ENCODE measurements at places on chromosomes 7 and 10.

DNA sequence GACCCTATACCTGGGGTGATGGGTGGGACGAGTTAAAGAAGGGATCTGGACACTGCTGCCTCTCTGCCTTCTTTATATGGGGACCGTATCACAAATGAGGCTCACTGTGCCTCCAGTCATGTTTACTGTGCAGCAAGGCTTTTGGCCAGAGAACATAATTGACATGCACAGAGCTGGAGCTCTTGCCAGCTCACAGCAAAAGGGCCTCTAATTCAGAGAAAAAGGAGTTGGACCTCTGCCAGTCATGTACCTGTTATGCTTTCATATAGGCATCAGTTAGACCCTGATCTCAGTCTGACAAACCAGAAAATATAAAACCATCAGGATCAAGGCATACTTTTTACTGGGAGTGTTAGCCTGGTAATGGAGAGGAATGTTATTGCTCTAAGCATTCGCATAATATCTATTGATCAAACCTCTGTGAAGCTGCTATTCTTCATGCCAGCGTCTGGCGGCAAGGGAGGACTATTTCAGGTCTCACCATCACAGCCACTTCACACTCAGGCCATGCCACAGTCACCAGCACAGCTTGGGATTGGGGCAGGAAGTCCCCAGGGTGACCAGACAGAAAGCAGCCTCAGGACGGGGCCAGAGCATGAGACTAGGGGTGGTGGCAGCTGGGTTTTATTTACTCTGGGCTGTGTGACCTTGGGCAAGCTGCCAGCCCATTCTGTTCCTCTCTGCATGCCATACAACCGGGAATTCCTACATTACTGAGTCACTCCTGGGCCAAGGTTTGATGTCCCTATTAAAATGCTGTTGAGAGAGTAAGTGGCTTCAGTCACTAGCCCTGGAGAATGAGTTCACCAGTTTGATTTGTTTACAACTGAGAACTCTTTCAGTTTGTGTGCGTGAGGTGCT, 90.1 kb downstream of the NPSR1 start:
- DNase-seq = no peak

DNA sequence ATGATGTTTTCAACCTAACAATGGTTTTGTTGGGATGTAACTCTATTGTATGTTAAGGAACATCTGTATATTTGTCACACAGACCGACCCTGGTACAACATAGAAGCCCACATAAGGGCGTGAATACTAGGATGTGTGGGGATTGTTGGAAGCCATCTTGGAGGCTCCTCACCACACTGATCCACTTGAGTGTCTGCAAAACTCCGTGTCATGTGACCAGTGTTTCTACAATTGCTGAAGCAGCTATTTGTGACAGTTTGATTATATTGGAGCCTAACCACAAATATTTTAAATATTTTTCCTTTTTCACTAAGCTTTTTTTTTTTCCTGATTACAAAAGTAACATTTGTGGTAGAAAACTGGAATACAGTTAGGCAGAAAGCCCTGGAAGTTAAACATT, 27.9 kb downstream of the RALA start:
- no peak for DNase-seq

- no peak for DNase-seq
Observed at GRCh38 chr7:1659696-1660095, 10.4 kb upstream of the ELFN1 start.

- no peak for DNase-seq
Observed at GRCh38 chr10:119161680-119162451, 3.6 kb downstream of the SFXN4 start.

- no peak for DNase-seq
Observed at GRCh38 chr10:86673827-86674581, 5.7 kb downstream of the LDB3 start.

- DNase-seq = no peak
Observed at GRCh38 chr10:86648704-86649427, 5.5 kb upstream of the OPN4 start.

DNA sequence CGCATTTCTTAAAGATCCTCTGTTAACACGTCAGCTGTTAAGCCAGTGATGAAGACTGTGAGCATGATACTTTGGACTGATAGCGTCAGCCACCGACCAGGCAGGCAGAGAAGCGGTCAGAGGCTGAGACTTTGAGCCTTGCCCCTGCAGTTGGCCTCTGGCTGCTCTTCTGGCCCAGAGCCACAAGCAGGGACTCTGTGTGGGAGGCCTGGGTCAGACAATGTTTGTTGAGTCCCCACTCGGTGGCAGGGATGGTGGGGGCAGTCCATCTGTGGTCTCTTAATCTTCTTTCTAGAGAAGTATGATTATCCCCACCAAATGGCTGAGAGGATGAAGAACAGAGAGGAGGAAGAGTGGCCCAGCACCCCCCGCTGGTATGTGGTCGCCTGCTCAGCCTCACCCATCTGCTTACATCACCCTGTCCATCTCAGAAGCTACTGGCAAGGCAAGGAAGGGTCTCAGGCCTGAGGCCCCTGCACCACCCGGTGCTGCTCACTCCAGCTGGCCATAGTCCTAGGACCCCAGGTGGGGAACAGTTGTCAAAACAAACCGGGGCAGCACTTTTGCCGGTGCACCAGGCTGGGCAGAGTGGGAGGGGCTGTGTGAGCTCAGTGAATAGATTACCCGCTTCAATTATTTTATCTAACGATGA, 202.9 kb downstream of the GRID1 start:
- DNase-seq = no peak

DNA sequence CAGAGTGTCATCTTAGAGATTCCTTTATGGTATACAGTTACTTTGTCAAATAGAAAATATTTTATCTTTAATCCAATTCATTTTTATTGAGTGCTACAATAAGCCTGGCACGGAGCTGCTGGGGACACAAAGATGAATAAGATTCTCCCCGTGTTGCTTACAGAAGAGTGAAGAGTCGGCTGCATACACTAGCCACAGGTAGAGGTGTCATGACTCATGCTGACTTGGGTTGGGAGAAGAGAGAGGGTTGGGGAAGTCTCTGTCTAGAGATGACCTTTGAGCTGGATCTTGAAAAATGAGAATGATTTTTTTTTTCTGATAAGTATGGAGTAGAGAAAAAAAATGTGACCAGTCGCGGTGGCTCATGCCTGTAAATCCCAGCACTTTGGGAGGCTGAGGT, 289.9 kb upstream of the CELF2 start:
- no peak for DNase-seq

DNA sequence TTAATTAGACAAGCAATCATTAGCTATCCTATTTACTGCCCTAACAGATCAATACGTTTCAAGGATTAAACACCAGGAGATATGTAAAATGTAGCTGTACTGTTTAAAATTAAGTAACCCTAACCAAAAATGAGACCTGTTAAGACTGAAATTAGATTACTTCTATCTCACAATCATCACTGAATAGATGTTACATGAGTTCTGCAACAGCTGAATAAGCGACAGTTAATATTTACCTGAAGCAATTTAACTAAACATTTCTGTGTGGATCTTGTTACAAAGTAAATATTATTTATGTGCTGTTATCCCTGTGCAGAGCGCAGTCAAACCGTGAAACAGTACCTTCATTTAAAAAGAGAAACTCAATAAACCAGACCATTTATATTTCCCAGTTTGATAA, 122.5 kb downstream of the RELN start:
- DNase-seq = no peak

GRCh38 chr7:50851451-50851850, 68.8 kb upstream of the GRB10 start:
- no peak for DNase-seq

GRCh38 chr7:101557421-101557820, 71.7 kb downstream of the MYL10 start:
- no peak for DNase-seq

- no peak for DNase-seq
Observed at GRCh38 chr10:103679096-103679790, 176.1 kb downstream of the SH3PXD2A start.

Data from iPS DF 6.9 (cell line).